Inflammatory macrophage treated with lipopolysaccharide for 4 hours (primary cell): ENCODE measurements at places on chromosomes 5 and 9.

GRCh38 chr9:20549053-20549452 lies 73.2 kb downstream of the MLLT3 start:
- no peak for DNase-seq

- DNase-seq: no peak
Measured at GRCh38 chr5:110304176-110304575, 422.3 kb downstream of the TMEM232 start.

GRCh38 chr5:104967806-104968410 lies 1405.3 kb upstream of the NUDT12 start:
- no peak for DNase-seq

DNA sequence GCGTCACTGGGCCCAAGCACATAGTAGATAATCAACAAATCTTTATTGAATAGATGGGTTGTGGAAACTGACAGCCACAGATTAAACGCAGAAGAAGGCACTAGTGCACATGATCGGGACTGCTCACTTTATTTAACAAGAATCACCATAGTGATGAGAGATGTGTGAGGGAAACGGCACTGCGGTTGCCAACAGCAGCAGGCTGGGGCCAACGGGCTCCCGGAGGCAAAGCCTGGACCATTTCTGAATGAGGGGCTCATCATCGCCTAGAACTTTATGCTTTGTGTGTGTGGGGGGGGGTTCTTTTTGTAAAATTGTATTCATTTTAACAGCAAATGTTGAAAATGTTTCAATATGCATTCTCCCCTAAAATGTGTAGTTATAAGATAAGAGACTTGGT lies 61.9 kb upstream of the RUFY1 start:
- DNase-seq: no peak

DNA sequence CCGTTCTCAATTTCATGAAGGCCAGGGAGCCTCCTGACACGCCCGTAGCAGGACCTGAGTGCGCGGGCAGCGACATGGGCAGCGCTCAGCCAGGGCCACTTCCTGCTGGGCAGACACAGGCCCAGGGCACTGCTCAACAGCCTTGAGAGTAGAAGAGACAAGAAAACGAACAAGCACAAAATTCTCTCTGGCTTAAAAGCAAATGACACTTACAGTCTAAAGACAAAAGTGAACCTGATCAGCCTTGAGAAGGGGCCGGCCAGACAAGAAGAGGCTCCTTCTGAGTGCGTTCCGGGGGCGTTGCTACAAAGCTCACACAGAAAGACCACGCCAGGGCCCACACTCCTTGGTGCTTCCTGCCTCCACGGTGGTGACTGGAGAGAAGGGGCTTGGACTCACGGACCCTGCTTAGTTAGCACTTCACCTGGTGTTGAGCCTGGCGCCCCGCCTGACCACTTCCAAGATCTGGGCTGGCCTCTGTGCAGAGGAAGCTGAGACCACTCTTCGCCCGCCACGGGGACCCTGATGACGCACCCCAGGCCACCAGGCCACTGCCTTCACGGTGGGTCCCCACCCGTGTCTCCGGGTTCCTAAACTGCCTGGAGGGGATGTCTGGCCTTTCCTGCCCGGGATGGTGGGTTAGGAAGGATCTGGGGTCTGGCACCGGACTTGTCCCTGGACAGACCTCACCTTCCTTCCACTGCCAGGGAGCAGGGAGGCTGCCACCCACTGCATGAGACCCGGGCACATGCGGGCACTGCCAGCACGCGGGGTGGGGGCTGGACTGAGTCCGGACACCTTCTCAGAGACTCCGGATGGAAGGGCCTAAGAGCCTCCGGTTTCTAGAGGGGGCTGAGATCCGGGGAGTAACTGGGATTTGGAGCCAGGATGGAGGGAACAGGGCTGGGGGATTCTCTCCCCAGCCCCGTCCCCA lies 1.3 kb downstream of the SLC12A7 start:
- DNase-seq: peak; percentile 32

- no peak for DNase-seq
Measured at GRCh38 chr9:27308691-27309390, 11.9 kb upstream of the EQTN start.

GRCh38 chr5:61342071-61342501 lies 10.0 kb downstream of the ZSWIM6 start:
- DNase-seq: peak; percentile 90

- no peak for DNase-seq
Measured at GRCh38 chr5:58085800-58086199, 374.1 kb downstream of the PLK2 start.
